ENCODE measurements at places on chromosomes 4 and X.
A peak's percentile ranks its signal among the peaks of the same experiment; 100 is the strongest.

- DNase-seq = no peak
These were observed 473 bp upstream of the VAMP7 start for GRCh38 chrX:155880586-155881157.

GRCh38 chr4:153095448-153096204, 108.6 kb upstream of the TRIM2 start:
- DNase-seq = no peak

DNA sequence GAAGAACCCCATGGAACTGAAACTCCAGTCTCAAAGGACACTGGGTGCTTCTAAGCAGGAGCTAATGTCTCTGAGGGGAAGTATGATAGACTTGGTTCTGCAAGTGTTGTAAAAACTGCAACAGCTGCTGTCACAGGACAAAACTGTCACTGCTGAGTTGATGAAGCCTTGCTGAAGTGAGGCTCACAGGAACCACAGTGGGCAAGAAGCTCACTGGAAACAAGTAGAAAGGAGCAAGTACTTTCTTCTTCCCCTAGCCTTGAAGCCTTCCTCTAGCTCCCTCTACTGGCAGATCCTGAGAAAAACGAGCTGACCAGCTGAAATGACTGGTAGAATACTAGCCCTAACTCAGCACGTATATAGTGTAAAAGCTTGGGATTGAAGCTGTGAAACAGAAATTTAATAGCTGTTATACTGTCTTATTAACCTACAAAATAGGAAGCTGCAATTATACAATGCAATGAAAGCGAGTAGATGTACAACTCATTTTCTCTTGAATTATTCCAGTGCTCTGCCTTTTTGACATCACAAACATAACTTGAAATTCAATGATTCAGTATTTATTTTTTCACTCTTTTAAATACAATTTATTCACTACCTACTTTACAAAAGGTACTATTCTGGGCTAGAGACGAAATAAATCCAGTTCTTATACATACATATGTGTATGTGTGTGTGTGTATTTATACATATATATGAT, 91.4 kb downstream of the GABRB1 start:
- peak; percentile 53 for DNase-seq

DNA sequence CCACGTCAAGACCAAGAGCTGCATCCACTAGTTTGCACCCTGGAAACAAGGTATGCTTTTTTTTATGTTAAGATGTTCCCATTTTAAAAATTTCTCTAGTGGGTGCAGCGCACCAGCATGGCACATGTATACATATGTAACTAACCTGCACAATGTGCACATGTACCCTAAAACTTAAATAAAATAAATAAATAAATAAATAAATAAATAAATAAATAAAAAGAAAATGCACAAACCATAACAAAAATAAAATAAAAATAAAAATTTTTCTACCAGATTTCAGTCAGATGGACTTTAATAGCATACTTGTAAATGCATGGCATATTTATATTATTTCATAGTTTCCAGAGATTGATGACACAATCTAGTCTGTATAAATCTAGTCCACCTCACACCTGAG, 1.9 kb upstream of the PRR27 start:
- DNase-seq = no peak

- DNase-seq = no peak
These were observed 12.1 kb upstream of the GTPBP6 start for GRCh38 chrX:330726-331150.

- DNase-seq = no peak
These were observed 2.7 kb downstream of the GASK1B start for GRCh38 chr4:158169931-158170690.

- no peak for DNase-seq
These were observed 227.3 kb upstream of the TET2 start for GRCh38 chr4:104919406-104919805.

DNA sequence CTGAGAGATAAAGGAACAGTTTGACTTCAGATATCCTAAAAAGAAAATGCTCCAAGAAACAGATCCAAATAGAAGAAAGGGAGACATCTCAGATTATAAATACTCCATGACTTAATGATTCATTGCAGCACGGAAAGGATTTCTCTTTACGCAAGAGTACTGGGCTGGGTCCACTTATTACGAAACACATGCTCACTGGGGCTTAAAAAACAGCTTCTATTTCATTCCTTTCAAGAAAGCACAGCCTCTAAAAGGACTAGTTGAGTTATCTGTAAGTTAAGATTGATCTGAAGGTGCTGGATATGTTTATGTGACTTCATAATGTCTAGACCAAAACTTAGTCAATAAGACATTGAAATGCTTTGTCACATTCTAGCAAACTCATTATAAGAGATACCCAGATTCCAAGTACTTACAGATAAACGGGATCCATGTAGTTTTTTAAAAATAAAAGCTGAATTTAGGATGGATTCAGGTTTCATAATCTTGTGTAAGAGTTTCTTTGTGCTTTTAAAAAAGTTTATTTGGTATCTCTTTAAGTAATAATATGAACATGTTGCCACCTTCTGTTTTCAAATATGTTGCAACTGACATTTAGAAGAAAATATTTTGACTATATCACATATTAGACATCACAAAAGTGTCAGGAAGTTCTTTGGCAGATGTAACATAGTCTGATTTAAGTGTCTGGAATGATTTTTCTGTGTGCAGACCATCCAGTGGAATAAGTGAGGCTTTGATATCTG, 109.5 kb upstream of the MYOZ2 start:
- no peak for DNase-seq

GRCh38 chrX:11992271-11992670, 146.0 kb upstream of the FRMPD4 start:
- no peak for DNase-seq

DNA sequence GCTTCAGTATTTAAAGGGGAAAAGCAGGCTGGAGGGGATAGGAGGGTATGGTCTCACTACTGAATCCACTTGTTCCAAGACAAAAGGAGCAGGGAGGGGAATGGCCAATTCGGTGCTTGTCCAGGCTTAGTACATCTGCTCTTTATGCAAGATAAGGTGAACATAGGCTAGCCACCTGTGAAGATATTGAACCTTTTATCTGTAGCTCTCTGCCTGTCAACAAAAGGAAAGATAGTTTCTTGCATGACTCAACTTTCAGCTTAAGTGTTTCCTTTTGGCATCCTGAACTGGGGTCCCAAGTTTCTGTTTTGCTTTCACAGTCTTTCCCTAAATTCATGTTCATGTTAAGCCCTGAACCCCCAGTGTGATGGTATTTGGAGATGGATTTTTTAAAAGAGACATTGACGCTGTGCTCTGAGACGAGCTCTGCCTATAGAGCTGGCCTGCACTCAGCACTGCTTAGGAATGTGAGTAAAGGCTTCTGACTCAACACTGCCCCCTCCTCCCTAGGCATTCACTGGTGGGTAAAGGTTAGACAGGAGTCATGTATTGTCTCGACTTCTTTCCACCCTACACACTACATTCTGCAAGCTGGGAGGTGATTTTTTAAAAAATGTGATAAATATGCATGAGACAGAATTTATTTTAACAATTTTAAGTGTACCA, 28.2 kb downstream of the FAM149A start:
- no peak for DNase-seq

- no peak for DNase-seq
These were observed 49.1 kb downstream of the ARHGEF9 start for GRCh38 chrX:63735882-63736281.

DNA sequence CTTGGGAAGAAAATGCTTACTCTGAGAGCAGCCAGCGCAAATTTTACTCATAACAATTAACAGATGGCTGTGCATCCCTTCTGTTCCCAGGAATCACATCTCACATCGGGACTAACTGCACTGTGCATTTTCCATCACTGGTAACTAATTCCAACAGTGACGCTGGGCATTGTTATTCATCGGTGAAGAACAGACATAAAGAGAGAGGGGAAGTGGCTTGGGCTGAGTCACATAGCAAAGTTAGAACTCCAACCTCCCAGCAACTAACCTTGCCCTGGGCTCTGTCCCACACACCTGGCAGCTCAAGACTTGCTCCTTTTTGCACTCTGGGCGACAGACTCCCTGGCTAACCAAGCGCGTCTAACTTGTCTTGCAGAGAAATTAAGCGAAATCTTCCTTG, 6.4 kb upstream of the LONRF3 start:
- no peak for DNase-seq

All from activated CD8-positive, alpha-beta memory T cell treated with anti-CD3 and anti-CD28 coated beads, Interleukin-2, amount 50 U/mL, for 48 hours (primary cell).